ENCODE measurements at places on chromosomes 2 and 18. TPM values are rescaled to one million over a fixed set of nuclear protein-coding genes. Genes with fewer than 3 reads are reported as not detected.

NEURL3 gene
- total RNA-seq: not detected

SPATA3 gene
- total RNA-seq: not detected

APCDD1 gene
- total RNA-seq: not detected

MCEE gene
- 6.2 TPM for total RNA-seq

MROH2A gene
- total RNA-seq: not detected

POTEI gene
- total RNA-seq: not detected

APOB gene
- total RNA-seq: not detected

CDH2 gene
- 47.2 TPM for total RNA-seq

SH2D6 gene
- total RNA-seq: not detected

AMER3 gene
- not detected for total RNA-seq

CD8B gene
- total RNA-seq: not detected

EVX2 gene
- total RNA-seq: not detected

GAD1 gene
- 2.8 TPM for total RNA-seq

C2orf80 gene
- total RNA-seq: not detected

SERPINB3 gene
- not detected for total RNA-seq

All from SJSA1 (cell line).